ENCODE measurements at places on chromosomes 7 and 10.
A peak's percentile ranks its signal among the peaks of the same experiment; 100 is the strongest.

DNA sequence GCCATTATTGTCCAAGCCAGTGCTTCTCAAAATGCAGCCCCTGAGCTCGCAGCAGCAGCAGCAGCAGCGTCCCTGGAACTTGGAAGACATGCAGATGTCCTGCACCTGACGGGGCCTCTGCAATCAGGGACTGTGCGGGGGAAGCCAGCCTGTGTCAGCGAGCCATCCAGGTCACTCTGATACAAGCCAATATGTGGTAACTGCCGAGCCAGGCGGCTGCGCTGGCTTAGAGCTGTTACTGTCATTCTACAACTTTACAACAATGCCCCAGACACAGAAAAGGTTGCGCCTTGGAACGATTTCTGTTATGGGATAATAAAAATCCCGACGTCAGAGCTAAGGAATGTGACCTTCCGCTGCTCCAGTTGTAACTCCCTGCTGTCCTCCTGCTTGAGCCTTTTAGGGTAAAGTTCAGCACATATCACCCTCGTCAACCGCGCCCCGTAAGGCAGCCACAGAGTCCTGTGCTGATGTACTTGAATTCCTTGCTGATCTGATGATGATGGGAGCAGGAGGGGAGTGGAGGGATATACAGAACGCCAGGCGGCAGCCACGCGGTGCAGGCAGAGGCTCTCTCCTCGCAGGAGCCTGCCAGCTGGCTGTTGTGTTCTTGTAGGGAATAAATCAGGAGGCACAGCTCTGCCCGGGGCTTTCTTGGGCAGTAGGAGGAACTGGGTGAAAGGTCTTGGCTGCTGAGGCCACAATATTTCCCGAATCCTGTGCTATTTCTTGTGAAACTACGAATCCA, 20.0 kb upstream of the CRYGN start:
- no peak for DNase-seq

GRCh38 chr10:128900456-128900855, 566.6 kb upstream of the MGMT start:
- no peak for DNase-seq

GRCh38 chr7:49112647-49113046, 188.3 kb downstream of the CDC14C start:
- DNase-seq = no peak

- DNase-seq = no peak
These were observed 90.4 kb upstream of the LRRTM3 start for GRCh38 chr10:66835400-66835799.

DNA sequence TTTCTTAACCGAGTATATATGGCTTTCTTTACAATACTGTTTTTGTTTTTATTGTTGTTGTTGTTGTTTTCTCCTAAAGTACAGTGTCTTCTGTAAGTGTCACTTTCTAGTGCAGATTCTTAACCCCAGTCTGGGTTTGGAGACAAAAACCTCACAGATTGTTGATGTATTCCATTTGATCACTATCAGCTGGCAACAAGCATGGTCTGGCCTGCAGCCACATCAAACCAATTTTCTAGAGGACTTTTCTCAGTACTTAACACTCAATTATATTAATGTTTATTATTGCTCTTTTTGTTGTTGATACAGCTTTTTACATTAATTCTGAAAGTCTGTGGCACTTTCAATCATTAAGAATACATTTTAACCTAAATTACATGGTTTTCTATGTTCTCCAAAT, 17.1 kb downstream of the LRRN3 start:
- no peak for DNase-seq

- no peak for DNase-seq
These were observed 219.5 kb downstream of the PAXIP1 start for GRCh38 chr7:154783281-154783909.

- DNase-seq = no peak
These were observed 11.3 kb downstream of the UNCX start for GRCh38 chr7:1243964-1244416.

- no peak for DNase-seq
These were observed 87.6 kb upstream of the NEBL start for GRCh38 chr10:20984662-20985061.

GRCh38 chr7:158819571-158820203, 9.6 kb downstream of the ESYT2 start:
- no peak for DNase-seq

- no peak for DNase-seq
These were observed 41.0 kb downstream of the KIAA1217 start for GRCh38 chr10:24249829-24250415.

DNA sequence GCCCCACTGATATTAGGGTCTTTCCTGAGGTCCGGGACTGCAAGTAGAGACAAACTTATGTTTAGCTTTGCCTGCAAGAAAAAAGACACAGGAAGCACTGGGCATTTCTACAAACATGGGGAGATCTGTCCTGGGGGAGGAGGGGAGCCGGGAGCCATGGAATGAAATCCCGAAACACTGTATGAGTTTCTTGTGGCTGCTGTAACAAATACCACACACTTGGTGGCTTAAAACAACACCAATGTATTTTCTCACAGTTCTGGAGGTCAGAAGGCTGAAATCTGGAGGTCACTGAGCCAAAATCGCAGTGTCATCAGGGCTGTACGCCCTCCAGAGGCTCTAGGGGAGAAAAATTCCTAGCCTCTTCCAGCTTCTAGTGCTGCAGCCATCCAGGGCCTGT, 114.0 kb upstream of the CHST15 start:
- no peak for DNase-seq

- no peak for DNase-seq
These were observed 636.5 kb downstream of the GALNT17 start for GRCh38 chr7:71768450-71768849.

- no peak for DNase-seq
These were observed 49.6 kb upstream of the CSTF2T start for GRCh38 chr10:51748959-51749358.

GRCh38 chr7:22419488-22419887, 62.5 kb upstream of the RAPGEF5 start:
- no peak for DNase-seq

GRCh38 chr7:70384891-70385290, 747.1 kb upstream of the GALNT17 start:
- DNase-seq = no peak

GRCh38 chr7:112959276-112959675, 127.4 kb downstream of the GPR85 start:
- no peak for DNase-seq

DNA sequence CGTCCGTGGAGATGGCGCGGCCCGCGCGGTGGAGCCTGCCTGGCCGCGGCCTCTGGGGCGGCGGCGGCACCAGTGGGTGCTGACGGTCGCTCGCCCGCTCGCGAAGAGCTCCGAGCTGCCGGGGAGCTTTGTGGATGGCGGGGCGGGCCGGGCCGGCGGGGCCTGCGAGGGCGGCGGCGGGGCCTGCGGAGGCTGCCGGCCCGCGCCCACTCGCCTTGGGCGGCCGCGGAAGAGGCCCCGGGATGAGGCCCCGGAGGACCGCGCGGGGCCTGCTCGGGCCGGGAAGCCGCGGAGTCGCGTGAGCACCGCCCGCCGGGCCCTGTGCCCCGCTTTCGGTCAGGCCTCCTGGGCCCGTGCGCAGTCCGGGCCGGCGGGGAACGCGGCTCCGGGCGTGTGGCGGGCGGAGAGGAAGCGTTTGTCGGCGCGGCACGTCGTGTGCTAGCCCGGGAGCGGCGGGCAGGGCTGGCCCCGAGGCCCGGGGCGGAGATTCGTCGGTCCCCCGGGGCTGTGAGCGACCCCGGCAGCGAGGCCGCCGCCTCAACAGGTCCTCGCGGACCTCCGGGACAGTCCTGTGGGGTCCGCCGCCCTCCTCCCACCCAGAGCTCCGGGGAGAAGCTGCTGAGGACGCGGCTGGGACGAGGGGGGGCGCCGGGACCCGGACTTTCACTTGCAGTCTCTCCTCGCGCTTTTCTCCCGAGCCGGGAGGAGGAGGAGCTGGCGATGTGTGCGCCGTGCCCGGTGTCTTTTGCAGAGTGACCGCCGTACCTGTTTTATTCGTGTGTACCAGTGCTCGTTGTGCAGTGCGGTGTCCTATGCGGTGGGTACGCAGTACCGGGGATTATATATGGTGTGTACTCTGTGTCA, 578 bp downstream of the ZMYND11 start:
- DNase-seq = peak; percentile 39

DNA sequence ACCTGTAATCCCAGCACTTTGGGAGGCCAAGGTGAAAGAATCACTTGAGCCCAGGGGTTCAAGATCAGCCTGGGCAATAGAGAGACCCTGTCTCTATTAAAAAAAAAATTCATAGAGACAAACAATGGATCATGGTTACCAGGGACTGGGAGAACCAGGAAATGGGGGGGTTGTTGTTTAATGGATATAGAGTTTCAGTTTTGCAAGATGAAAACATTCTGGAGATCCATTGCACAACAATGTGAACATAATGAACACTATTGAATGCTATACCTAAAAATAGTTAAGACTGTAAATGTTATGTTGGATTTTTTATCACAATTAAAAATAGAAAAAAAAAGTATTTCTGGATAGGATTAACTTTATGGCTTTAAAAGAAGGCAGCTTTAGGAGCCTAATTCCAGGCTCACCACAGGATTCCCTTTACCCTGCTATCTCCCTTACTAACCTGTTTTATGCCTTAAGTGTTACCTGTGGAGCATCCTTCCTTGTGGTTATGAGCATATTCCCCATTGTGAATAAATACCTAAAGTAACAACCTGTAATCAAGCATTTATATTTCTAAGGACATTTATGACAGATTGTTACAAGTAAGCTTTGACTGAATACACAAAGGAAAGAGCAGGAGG, 45.1 kb upstream of the SGCE start:
- no peak for DNase-seq

DNA sequence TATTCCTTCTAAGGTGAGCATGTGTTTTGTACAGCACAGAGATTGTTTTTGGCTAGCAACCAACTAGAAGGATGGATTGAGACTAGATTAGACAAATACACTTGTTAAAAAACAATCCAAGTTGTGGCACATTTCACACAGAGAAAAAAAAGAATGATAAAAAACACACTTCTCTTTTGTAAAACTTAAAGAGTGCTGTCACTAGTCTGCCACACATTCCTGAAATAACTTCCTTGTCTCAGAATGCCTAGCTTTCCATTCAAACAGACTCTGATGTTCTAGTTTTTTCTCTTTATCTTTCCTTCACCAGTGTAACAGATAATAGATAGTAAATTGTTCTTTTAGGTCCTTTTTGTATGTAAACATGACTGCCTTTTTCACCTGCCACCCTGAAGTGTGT, 11.4 kb downstream of the DLD start:
- DNase-seq = no peak

DNA sequence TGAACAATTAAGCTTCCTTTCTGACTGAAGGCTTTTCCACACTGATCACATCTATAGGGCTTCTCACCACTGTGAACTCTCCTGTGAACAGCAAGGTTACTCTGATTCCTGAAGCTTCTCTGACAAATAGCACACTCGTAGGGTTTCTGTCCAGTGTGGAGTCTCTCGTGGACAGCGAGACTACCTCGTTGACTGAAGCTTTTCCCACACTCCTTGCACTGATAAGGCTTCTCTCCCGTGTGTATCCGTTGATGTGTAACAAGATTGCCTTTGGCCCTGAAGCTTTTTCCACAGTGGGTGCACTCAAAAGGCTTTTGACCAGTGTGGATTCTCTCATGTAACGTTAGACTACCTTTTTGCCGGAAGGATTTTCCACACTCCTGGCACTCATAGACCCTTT, 4.4 kb downstream of the ZNF32 start:
- DNase-seq = no peak

GRCh38 chr7:37901236-37901827, 15.3 kb downstream of the SFRP4 start:
- DNase-seq = no peak

- DNase-seq = no peak
These were observed 178.5 kb downstream of the ARID5B start for GRCh38 chr10:62079885-62080559.

DNA sequence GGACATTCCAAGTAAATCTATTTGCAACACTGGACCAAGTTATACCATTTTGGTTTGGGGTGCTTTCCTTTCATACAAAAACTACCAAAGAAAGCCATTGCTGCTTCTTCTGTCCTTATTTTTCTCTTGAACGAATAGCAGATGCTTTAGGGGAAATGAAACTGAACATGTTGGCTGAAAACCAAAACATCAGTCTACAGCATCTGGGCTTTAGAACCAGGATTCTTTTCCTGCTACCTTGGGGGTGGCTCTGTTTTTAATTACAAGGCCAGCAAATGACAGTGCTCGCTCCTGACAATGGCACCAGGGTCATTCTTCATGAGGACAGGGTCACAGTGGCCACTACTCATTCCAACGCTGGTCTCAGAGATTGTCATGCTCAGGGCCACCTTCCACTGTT, 80.3 kb downstream of the WDR11 start:
- no peak for DNase-seq

DNA sequence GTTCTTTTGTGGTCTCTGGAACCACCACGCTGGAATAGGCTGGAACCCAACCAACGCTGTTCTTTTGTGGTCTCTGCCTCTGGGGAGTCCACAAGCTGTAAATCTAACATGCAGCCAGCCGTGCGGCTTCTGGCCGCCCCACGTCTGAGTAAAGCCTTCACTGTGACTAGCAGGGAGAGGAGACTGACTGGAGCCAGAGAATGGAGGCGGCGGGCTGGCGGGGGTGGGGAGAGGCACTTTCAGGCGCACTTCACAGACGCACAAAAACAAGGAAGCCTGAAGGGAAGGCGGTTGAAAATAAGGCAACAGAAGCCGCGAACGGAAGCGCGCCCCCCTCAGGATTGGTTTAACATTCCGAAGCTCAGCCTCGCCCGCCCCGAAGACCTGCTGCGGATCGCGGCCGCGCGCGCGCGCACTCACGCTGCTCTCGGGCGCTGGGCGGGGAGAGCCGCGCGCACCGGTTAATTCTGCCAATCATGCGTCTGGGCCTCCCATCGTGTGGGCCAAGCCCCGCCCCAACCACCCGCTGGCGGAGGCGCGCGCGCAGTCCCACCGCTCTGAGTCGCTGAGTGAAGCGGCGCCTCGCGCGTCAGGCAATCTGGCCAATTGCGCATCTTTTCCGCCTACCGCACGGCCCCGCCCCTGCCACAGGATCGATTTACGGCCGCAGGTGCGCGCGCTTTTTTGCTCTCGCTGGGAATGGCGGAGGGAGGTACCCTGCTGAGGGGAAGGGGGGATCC, at the start of gene SFR1:
TSS of gene SFR1 (plus strand) at position 687 of the 740 bp plus-strand sequence. CDS start at position 700, 13 bp downstream.
- DNase-seq = peak; percentile 95

DNA sequence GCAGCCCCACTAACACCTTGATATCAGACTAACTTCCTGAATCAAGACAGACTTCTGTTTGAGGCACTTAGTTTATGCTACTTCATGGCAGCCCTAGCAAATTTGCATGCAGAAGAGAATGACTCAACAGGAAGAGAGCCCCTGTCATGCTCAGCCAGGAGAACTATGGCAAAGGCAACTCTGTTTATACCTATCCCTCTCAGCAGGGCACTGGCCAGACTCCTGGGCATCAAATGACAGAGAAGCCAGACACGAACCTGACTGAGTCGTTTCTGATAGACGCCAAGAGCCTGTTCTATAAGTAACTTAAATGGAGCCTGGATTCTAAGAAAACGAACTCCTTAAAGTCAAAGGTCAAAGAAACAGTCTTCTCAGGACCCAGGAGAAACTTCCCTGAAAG, 50.9 kb upstream of the UNC5B start:
- no peak for DNase-seq

Data from stimulated activated CD4-positive, alpha-beta T cell treated with anti-CD3 and anti-CD28 coated beads, Interleukin-1b, Interleukin-23, amount 100 ng/mL, for 1 hour (primary cell).